ENCODE measurements at places on chromosomes 7 and 10. TPM values are rescaled to one million over a fixed set of nuclear protein-coding genes. Genes with fewer than 3 reads are reported as not detected.

The ERVW-1 gene
- total RNA-seq: not detected

The ANTXRL gene
- total RNA-seq: not detected

The ITPRIP gene
- 27.7 TPM for total RNA-seq

The DPYSL4 gene
- total RNA-seq: 3.1 TPM

The HPSE2 gene
- 0.50 TPM for total RNA-seq

The HOXA4 gene
- 7.6 TPM for total RNA-seq

The OR2A42 gene
- total RNA-seq: not detected

The RNF148 gene
- 1.4 TPM for total RNA-seq

The PRRT4 gene
- 0.85 TPM for total RNA-seq

The OR9A2 gene
- not detected for total RNA-seq

The POLR2J3 gene
- 43.4 TPM for total RNA-seq

The CH25H gene
- total RNA-seq: 9.8 TPM

The CHN2 gene
- 5.5 TPM for total RNA-seq

The CYP3A7 gene
- total RNA-seq: 0.37 TPM

The ZNF862 gene
- total RNA-seq: 16.4 TPM

The PLAU gene
- total RNA-seq: 26.6 TPM

The KRIT1 gene
- 30.2 TPM for total RNA-seq

The SPDYE2B gene
- total RNA-seq: not detected

The PTF1A gene
- total RNA-seq: not detected

The DENND2A gene
- 17.4 TPM for total RNA-seq

The POT1 gene
- total RNA-seq: 18.1 TPM

The RASA4B gene
- 18.5 TPM for total RNA-seq

The SGCE gene
- 80.1 TPM for total RNA-seq

The RAMP3 gene
- total RNA-seq: 78.0 TPM

The SH2D4B gene
- 0.37 TPM for total RNA-seq

The GIMAP6 gene
- 52.7 TPM for total RNA-seq

The OR2A1 gene
- total RNA-seq: not detected

The ZPBP gene
- not detected for total RNA-seq

The ANKRD1 gene
- total RNA-seq: 165 TPM

The NXPH1 gene
- total RNA-seq: not detected

The DRGX gene
- 0.45 TPM for total RNA-seq

The GIMAP8 gene
- total RNA-seq: 17.1 TPM

The EFCAB10 gene
- total RNA-seq: 5.0 TPM

The GRID2IP gene
- 0.21 TPM for total RNA-seq

The CYP2C19 gene
- total RNA-seq: not detected

The SP4 gene
- 4.3 TPM for total RNA-seq

The PIK3AP1 gene
- total RNA-seq: 91.3 TPM

The CAV2 gene
- 210 TPM for total RNA-seq

The SLC16A9 gene
- total RNA-seq: 1.5 TPM

The CTAGE8 gene
- total RNA-seq: 3.0 TPM

The LEP gene
- total RNA-seq: 0.15 TPM

Measured in left lung (tissue), 14 donors.